Frontal cortex (tissue), 4 donors: ENCODE measurements at places on chromosomes 11 and 22. TPM values are rescaled to one million over a fixed set of nuclear protein-coding genes. Genes with fewer than 3 reads are reported as not detected.

The NOX4 gene
- 11.8 TPM for total RNA-seq

The ADM2 gene
- not detected for total RNA-seq

The KCNQ1OT1 gene
- 2.0 TPM for total RNA-seq

The HTR3A gene
- 1.2 TPM for total RNA-seq

The C1QTNF5 gene
- 2.4 TPM for total RNA-seq

The TRIM29 gene
- total RNA-seq = not detected

The WT1 gene
- not detected for total RNA-seq

The CDC42EP1 gene
- 1.6 TPM for total RNA-seq

The EIF1AD gene
- 22.0 TPM for total RNA-seq
